ENCODE measurements at places on chromosomes 12 and 14.

GRCh38 chr14:54756656-54757392, 145.8 kb downstream of the GCH1 start:
- DNase-seq = no peak

GRCh38 chr12:120115692-120116440, 687 bp downstream of the RAB35 start:
- DNase-seq = peak; percentile 30

DNA sequence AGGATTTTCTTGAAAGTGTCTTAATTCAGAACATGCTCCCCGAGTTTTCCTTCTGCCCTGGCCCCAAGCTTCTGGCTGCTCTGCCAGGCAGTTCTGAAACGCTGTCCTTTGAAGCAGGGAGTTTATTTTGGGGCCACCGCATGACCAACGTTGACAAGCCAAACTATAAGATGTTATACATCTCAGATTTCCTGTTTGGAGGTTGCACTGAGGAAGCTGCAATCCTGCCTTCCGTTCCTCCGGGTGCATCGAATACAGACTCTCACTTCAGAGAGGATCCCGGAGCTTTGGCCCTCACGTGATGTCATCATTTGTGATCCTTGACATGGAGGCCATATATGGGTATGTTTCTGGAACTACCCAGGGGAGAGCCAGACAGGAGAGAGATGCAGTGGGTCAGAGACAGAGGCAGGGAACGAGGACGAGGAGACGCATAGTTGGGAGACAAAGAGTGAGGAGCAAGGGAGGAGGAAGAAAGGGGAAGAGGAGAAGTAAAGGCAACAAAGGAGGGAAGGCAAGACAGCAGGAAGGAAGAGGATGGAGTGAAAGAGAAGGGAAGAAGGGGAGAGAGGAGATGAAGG, at the start of gene ASB2:
Gene ASB2, minus strand, starts transcription at position 94 of the 581 bp plus-strand sequence. CDS start 12,031 bp downstream, outside the sequence.
- no peak for DNase-seq

- no peak for DNase-seq
Measured at GRCh38 chr12:113664224-113664681, 192.6 kb upstream of the LHX5 start.

DNA sequence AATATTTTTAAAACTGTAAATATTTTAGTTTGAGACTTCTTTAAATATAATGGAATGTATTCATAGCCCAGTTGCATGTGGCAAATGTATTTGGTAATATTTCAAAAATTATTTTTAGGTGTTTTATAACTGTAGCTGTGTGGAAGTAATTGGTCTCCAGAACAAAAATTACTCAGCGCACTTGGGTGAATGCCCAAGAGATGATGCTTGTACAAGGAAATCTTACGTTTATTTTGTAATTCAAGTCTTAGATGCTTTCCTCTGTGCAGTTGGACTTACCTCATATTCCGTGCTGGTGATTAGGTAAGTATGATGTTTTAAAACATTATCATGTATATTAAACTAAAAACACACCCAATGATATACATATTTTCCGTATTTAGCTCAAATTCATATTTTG, 76.7 kb upstream of the SLCO1B1 start:
- no peak for DNase-seq

- DNase-seq = no peak
Measured at GRCh38 chr14:72752034-72752412, 141.9 kb downstream of the DPF3 start.

- no peak for DNase-seq
Measured at GRCh38 chr14:53955671-53956426, 776 bp downstream of the BMP4 start.

DNA sequence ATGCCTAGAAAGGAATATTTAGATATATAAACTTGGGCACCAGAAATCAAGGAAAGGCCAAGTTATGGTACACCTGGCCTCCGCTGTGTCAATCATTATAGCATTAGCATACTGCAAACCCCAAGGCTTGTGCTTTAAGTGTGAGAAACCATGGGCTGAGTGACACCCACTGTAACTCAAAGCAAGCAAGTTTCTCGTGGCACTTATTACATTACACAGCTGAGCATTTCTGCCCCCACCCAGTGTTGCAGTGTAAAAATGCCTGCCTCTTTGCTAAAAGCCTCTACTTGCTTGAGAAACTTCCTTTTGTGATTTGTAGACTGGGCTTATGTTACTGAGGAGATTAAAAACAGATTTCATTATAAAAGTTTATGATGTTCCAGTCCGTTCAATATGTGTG, 122.0 kb downstream of the TGFB3 start:
- no peak for DNase-seq

DNA sequence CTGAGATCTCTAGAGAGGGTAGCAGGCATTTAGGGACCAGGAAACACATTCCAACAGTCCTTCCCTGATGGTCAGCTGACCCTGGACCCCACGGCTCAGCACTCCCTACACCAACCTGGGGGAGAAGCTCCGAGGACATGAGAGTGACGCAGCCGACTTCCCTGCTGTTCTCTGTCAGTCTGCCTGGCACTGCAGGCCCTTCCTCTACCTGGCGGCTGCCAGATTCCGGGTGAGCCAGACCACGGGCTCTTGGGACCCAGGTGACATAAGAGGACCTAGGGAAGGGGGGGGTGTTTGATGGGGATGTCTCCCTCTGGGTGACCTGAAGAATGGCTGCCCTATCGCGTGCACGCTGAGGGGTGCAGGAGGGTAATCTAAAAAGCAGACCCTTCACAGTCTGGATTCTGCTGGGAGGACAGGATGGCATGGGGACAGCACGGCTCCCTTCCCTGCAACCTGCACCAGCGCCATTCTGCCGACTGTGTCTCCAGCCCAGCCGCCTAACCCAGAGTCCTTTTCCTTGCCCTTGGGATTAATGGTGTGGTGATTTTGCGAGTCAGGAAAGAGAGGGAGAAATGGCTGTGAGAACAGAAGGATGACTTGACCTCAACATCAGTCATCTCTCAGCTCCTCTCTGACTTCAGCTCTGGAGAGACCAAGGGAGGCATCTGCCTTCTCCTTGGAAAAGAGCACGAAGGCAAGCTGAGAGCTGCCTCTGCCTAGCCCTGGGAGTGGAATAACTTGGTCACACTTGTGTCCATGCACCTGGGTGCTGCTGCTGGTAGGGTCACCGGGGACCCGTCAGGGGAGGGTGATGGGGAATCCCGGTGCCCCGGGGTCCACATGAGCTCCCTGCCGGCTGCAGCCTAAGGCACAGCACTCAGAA, 158.5 kb downstream of the CALM1 start:
- no peak for DNase-seq

Measured in CD4-positive, alpha-beta T cell treated with Interleukin-21 for 1 hour (primary cell).